CD4-positive, alpha-beta T cell treated with Interleukin-21 for 1 hour (primary cell): ENCODE measurements at places on chromosomes 6 and 20.

DNA sequence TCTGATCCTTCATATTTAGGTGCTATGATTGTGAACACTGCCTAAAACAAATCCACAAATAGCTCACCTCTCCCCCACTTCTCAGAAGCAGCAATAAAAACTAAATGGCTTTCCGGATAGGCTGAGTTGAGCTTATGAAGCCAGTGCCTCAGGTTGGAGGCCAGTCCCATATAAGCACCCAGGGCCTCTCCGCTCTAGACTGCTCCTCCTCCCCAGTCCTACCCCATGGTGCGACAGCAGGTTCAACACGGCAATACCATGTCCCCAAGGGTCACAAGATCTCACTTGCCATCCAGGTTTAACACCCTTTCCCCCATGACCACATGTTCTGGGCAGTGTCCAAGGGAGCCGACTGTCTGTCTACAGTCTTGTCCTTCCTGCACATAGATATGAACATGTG lies 20.8 kb downstream of the BNIP5 start:
- DNase-seq: no peak

DNA sequence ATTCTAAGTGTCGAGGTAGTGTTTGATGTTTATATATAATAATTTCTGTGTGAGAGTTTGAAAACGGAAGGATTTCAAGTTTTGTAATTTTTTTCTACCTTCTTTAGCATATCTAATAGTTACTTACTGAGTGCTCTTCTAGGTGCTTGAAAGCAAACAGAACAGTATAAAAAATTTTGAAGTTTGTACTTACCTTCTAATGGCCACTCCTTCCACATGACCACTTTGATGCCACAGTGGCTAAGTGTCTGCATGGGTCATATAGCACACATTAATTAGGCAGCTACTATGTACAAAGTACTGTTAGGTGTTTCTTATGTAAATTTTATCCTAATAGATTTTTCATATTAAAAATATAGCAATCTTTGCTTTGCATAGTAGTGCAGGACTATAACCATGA lies 21.1 kb downstream of the RPRD1B start:
- no peak for DNase-seq

DNA sequence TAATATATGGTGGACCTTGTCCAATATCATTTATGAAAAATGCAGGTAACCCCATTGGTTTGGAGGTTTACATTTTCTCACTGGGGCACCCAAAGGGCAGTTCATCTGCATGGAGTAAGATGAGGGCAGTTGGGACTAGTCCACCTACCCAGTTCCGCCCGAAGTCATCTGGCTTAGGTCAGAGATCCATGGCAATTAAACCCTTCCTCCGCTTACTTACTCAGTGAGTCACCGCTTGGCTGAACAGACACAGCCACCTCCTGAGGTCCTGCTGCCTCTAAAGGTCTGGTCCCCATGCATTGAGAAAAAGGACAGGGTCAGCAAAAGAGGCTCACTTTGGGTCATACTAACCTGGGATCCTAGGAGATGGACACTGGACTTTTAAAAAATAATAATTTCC lies 102.9 kb upstream of the PRL start:
- DNase-seq: no peak

- DNase-seq: no peak
Observed at GRCh38 chr6:121944354-121944753, 455.1 kb upstream of the HSF2 start.

DNA sequence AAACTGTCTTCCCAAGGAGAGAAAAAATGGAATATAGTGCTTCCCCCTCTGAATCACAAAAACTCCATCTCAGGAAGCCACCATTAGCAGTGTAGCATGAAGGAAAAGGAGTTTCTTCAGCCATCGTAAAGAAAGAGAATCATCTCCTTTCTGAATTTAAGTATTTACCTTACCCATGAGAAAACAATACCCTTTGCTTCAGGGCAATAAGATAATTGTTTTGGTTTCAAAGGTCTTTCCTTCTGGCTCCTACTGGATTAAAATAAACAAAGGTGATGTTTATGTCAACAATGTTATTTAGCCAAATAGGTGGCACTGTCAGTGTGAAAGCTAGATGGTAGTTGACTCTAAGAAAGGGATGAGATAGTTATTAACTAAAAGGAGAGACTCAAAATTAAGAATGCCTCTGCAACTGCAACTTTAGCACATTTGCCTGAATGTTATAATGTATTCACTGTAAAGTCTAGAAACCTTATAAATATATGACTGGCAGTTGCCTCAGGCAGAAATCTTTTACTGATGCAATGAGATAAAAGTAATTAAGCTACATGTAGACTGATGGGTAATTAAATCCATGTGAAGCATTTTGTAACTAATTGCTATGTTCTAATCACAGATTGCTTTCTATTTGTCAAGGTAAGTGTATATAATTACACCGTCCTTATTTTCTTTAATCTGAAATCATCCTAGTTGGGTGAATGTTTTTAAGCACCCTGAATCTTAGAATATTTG lies 399.0 kb downstream of the CDKAL1 start:
- DNase-seq: no peak

- no peak for DNase-seq
Observed at GRCh38 chr6:121668259-121668658, 232.8 kb downstream of the GJA1 start.

DNA sequence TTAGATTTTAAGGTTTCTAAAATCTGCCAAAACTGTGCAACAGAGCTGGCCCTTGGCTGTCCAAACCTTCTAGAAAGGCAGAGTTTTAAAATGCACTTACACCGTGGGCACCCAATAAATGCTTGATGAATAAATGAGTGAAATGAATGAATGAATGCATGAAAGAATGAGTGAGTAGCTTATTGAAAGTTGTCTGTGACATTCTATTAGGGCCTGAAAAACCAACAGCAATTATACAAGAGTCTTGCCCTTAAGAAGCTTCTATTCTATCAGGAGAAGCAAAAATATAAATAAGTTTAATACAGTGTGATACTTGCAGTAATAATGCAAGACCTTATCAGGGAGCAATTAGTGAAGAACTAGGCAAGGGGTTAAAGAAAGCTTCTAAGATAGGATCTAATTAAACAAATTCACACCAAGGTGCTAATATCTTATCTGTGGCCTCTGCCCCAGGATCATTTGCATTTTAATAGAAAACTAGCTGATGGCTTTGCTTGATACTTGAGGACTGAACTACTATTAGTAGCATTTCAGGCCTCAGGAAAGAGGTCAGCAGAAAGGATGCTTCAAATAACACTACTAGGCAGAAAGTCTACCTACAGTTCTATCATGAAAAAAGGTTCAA lies 230.7 kb downstream of the GMPR start:
- DNase-seq: no peak

- no peak for DNase-seq
Observed at GRCh38 chr20:47099825-47100441, 205.3 kb downstream of the EYA2 start.

DNA sequence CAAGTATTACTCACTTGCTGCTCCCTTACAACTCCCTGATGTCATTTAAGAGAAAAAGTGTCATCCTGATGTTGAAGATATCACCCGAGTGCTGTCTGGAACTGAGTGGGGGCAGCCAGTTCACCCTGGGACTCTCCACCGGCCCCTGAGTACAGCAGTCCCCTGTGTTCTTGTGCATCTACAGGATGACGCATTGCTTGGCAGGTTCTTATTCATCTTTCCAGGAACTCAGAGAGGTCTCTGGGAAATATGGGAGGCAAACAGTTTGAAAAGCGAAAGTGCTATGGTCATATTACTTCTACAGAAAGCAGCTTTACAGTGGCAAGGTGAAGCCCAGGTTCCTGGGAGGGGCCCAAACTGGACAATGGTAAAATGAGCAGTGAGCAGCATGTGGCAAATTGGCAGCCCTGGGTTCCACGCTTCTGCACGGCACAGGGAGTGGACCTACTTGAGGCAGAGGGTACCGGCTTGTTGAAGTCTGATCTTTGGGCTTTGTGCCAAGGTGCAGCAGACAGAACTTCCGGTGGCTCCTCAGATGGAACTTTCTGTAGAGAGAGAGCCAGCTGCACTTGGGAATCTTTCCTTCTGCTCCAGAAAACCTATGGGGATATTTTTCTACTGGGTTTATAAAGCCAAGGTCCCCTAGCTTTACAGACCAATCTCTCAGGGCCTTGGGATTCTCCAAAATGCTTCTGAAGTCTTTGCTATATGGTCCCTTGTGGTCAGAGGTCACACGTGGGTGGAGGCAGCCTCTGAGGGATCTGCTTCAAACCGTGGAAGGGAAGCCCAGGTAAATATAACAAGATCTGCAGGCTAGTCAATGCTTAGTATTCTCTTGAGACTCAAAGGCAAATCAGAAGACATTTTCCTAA lies 128.3 kb downstream of the MAP3K7 start:
- peak; percentile 79 for DNase-seq
